ENCODE measurements at places on chromosomes 5 and 9.

- DNase-seq, result no peak
These were observed 9.7 kb downstream of the MGAT1 start for GRCh38 chr5:180792965-180793287.

DNA sequence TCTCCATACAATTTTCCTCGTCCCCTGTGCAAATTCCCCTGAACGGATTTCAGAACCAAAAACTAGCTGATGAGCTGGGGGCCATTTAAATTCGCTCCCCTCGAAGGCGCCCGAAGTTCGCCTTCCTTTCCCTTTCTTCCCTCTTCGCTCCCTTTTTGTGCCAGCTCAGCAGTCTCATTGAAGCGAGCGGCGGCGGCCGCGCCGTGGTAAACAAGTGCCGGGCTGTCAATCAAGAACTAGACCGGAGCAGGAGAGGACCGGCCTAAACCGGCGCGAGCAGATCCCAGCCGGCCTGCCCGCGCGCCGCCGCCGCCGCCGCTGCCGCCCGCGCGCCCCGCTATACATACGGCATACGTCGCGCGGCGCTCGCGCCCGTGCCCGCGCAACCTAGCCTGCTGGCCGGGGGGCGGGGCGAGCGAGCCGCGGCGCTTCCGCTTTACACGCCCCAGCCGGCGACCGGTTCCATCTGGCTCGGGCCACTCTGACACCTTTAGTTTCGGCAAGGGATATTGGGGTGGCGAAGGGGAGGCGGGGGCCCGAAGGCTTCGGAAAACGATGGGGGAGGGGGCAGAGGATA is 3.1 kb downstream of the ARRDC3 start:
- peak; percentile 98 for DNase-seq

GRCh38 chr9:130138171-130138653 is 34.0 kb upstream of the NCS1 start:
- DNase-seq, result no peak

GRCh38 chr5:140182075-140182711 is 7.2 kb downstream of the CYSTM1 start:
- DNase-seq, result no peak

DNA sequence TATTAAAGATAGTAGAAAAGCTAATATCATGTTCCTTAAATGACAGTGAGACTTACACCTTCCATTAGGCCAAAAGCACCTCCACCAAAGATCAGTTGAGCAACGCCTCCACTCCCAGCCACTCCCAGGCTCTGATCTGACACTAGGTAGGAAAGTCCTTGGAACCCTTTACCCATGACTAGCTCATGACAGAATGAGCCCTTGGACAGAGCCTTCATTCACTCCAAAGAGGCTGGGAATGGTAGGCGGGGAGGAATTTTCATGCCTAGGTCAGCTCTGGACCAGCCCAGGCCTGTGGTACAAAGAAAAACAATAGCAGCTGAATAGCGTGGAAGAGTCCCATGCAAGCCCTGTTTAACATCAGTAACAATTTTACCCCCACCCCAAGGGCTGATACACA is 493.7 kb downstream of the NR2F1-AS1 start:
- no peak for DNase-seq

DNA sequence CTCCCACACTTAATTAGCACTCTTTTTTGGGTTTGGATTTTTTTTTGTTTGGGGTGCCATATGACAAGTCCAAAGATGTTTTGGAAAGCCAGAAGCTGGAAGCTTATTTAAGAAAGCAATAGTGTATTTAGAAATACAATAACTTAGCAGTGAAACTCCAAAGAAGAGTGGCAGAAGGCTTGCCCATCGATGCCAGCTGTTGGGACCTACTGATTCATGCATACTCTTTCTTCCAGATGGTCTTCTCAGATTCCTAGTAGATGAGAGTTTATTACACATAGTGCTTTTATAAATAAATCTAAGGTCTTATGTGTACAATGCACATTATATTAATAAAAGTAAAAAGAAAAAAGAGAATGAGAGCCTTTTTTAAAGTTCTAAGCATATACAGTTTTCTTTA is 374.6 kb downstream of the OSTF1 start:
- DNase-seq, result no peak

DNA sequence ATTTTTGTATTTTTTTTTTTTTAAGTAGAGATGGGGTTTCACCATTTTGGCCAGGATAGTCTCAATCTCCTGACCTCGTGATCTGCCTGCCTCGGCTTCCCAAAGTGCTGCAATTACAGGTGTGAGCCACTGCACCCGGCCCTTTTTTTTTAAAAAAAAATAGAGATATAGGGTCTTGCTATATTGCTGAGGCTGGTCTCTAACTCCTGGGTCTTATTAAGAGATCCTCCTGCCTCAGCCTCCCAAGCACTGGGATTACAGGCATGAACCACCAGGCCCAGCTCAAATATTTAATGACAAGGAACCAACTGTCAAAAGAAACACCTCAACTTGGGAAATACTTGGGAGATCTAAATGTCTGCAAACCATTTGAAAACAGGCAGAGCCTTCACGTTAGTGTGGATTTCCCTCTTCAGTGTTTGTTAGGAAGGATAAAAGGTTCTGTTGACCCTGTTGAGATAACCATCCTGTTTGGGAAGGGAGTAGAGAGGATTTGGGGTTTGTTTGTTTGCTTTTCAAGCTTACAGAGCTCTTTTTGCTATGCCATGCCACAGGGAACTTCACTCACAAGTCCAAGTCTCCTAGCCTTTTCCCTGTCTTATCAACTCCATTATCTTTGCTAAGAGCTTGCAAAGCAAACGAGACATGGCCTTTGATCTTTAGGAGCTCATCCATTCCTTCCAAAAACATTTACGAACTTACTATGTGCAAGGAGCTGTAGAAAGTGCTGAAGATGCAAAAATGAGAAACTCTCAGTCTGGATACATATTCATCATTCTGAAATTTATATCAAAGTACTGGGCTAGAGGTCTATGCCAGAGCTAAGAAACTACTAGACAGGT is 7.5 kb downstream of the FAXDC2 start:
- DNase-seq, result no peak

DNA sequence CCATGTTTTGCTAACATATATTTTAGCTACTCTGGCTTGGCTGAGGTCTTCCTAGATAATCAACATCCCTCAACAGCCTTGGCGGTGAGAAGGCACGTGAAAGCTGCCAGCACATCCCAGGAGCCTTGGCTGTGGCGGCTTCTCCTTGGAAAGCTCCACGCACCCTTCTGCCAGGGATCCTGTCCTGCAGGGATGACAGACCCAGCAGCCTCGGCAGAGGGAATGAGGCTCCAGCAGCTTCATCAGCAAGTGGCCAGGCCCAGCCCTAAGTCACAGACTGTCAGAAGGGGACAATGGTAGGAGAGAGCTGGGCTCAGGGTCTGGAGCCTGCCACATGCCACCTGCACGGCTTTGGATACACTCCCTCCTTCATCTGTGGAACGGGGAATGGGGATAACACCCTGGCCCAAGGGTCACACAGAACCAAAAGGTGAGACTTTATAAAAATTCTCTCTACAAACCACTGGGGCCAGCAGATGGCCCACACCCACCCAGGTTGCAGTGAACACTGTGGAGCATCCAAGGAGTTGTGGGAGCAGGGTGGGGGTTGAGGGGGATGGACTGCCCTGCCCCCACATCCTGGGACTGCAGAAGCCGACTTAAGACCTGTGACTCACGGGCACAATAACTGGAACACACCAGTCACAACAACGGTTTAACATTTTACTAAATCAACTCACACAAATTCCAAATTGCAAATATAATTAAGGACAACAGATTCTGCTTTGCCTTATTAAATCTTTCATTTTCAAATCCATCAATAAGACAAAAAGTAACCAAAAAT is 65.1 kb downstream of the MACROH2A1 start:
- DNase-seq, result no peak

GRCh38 chr9:27572918-27573633 is at the start of gene C9orf72:
TSS of gene C9orf72 (minus strand) at chr9:27573481. CDS start at chr9:27567120, 6,361 bp downstream.
- DNase-seq, result peak; percentile 95

- no peak for DNase-seq
These were observed 353.8 kb downstream of the NFIB start for GRCh38 chr9:13960011-13960765.

- no peak for DNase-seq
These were observed 22.8 kb downstream of the IGIP start for GRCh38 chr5:140148508-140148907.

DNA sequence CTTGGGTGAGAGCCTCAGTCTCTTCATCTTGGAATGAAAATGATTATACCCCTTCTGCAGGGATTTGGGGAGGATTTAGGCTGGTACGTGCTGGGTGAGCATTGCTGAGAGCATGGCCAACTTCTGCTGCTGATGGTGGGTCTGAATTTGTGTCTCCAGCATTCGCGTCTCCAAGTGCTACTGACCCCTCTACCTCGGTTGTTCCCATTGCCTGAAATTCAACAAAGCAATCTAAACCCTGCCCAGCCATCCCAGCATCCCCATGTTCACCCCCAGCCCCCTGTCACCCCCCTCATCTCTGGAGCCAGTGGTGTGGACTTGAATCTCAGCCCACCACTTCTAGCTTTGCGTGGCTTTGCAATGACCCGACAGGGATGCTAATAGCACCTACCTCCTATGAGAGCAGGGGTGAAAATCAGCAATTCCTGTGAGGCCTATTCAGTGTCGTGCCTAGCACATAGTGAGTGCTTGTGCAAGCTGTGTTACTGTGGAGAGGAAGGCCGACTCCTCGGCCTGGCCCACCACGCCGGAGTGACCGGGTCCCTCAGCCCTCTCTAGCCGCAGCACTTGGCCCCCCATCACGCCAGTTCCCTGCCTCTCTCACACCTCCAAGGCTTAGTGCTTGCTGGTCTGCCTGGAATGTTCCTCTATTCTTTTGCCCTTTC is 43.4 kb upstream of the SH3PXD2B start:
- peak; percentile 38 for DNase-seq

- DNase-seq, result no peak
These were observed 15.1 kb upstream of the PHF19 start for GRCh38 chr9:120891884-120892747.

- DNase-seq, result no peak
These were observed 90.3 kb upstream of the PLCXD3 start for GRCh38 chr5:41600731-41601130.

- DNase-seq, result no peak
These were observed 147.6 kb downstream of the SEMA5A start for GRCh38 chr5:9398227-9398626.

- no peak for DNase-seq
These were observed 435.2 kb downstream of the GABRG2 start for GRCh38 chr5:162502780-162503179.
